NCI-H774 (cell line): ENCODE measurements at places on chromosomes 4 and X.

DNA sequence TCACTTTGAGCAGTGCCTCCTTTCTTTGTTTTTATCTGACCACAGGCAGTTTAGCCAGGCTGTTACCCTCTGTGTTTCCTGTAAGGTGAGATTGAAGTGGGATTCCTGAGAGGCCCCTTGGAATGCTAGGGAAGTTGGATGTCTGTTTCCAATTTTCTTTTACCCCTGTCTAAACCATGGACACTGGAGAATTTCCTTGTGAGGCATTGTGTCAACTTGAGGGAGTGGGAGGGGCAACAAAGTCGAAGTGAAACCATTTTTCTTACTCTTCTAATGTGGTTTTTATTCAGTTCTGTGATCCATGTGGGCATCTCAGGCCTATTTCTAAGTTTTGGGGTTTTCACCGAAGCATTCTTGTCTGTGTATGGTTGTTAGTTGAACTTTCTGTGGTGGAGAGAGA, 296.1 kb upstream of the UGT8 start:
- DNase-seq = no peak

DNA sequence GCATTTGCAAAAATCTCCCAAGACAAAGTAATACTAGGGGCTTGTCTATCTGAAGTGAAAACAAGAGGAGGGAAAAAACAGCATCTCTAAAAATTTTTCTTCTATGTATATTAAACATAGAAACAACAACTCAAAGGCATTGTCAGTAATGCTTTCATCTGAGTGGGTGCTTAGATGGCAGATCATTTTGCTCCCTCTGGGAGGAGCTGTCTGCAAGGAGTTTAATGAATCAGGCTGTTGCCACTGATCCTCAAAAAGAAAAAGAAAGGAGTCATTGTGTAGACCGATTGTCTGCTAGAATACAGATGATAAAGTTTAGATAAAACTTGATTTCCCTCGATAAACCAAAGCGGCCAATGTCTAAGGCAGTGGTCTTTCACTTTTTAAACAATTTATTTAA, 49.7 kb upstream of the KLHL8 start:
- DNase-seq = no peak

DNA sequence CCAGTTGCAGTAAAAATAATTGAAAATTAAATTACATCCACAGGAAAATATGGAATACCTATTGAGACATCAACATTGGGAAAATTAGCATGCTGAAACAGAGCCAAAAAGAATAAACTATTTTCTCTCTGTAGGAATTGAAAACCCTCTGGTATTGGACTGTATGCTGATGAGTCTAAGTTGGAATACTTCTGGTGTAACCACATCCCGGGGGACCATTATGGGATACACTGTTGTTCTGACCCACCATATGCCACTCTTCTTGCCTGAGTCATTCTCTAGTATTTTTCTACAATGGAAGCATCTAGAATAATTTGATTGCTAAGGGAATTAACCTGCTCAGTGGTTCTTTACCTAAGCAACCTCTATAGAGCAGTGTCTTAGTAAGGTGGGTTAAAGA, 640.7 kb upstream of the AGA start:
- no peak for DNase-seq

GRCh38 chr4:20127626-20128025, 124.1 kb upstream of the SLIT2 start:
- DNase-seq = no peak

DNA sequence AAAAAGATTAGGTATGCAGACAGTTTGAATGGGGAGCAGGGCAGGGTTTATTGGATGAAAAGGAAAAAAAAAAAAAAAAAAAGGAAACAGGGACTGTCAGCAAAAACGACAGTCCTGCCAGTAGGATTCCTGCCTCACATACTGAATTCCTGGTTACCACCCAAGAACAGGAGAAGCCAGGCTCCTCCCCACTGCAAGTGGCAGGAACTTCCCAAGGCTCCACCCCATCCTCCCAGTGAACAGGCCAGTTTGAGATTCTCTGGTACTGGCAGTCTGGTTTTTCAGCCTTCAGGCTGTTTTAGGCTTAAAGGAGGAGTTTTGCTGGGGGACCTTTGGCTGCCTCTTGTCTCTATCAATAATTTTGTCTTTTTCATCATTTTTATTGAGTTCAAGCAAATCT, 360.0 kb upstream of the CXorf51A start:
- no peak for DNase-seq

DNA sequence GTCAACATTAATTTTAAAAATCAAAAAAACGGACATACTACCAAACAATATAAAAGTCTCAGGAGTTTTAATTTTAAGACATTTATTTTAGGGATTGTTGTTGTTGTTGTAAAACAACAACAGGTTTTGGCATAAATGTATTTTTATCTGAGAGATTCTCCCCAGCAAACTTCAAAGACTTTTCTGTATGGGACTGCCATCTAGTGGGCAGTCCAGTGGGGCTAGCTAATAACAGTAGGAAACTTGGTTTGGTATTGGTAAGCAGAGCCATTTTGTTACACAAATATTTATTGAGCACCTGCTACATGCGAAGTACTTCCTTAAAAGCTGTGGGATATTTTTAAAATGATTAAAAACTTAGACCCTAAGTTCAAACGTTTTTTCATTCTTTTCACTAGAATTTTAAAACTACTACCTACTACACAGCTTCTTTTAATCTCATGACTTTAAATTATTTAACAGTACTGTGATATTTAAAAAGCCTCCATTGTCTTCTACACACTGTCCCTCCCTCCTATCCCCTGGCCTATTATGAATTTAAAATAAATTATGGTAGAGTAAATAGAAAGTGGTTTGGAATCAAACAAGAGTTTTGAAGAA, 1028.4 kb upstream of the INTU start:
- no peak for DNase-seq

DNA sequence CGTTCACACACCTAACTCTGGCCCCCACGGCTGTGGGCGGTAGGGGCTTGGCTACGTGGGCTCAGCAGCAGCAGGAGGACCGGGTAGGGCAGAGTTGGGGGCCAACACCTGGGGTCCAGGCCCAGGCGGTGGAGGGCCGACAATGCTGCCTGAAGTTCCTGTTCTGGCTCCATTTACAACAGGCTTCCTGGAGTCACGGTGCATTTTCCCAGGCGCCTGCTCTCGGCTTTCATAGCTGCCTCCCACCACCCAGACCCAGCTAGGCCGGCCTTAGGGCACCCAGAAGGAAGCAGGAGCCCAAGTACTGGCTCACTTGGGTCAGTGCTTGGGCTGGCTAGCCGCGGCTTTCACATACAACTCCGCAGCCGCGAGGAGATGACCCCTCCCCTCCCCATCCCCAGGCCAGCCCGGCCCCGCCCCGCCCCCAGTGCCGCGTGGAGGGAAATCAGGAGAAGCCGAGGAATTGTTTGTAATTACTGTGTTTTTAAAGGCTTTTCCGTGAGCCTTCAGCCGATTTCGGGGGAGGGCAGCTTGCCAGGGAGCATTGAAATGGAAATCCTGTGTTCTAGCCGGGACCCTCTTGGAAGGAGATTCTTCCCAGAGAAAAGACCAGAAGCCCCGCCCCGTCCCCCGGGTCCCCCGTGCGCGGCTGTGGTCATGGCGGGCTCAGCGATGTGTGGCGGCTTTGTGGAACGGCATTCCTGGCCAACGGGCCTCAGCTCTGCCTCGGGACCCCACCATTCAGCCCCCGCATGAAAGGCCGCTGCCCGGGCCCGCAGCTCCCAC, 28.5 kb downstream of the PJA1 start:
- no peak for DNase-seq

DNA sequence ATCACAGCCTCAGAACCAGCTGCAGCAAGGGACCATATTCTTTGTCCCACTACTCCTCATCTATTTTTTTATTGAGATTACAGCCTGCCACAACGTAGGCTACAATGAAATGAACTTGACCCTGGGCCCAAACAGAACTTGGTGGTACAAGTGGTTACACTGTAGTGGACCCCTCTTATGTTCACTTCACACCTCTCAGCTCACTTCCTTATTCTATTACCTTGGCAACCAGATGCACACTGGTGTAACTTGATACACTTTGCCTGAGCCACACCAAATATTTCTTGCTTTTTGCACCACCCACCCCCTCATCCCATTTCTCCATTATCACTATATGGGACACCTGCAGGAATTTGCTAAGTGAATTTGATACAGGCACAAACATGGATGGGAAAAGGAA, 105.8 kb downstream of the CXCL13 start:
- no peak for DNase-seq
